ENCODE measurements at places on chromosomes 3 and 15.

DNA sequence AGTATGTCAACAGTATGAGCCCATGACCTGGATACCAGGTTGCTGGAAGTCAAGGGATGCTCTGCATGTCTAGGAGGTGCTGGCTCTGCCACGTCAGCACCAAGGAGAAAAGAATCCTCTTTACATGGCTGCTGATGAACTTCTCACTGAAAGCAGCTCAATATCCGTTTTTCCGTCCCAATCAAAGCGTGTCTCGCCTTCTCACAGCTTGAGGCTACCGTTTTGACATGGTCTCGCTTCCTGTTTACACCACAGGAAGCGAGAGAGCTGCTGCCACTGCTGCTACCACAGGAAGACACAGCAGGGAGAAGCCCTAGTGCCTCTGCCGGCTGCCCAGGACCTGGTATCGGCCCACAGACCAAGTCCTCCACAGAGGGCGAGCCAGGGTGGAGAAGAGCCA, 27.3 kb downstream of the STARD5 start:
- no peak for DNase-seq

DNA sequence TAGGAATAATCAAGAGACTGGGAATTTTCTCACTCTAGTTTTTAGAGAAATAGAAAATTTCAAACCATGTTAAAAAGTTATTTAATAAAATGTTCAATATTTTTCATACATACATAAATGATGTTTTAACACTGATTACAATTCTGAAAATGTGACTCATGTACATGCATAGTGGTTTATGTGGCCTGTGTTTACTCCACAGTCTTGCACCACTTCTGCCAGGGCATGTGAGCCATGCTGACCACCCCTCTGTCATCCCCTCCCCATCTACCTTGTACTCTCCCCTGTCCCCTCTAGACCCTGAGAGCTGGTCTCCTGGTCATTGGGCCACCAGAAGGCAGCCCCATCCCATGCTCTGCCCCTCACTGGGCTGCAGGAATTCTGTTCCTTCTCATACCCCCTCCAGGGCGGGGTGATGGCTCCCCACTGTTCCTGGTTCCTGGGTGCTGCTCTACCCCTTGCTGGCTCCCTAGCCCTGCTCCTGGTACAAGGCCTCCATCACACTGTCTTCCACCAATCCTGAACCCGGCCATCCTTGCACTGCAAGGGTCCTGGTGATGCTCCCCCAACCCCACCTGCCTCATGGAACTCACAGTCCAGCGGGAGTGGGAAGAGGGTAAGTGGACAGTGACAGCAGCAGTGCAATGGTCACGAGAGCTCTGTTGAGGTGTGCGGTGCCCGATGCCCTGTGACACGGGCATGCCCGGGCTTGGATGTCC, 24.2 kb upstream of the SLC41A3 start:
- DNase-seq = no peak

GRCh38 chr15:69561071-69561784, 108.6 kb downstream of the RPLP1 start:
- peak; percentile 65 for DNase-seq

GRCh38 chr3:58804914-58805313, 138.3 kb upstream of the FAM3D start:
- DNase-seq = no peak

GRCh38 chr3:113626503-113627371, 69.7 kb downstream of the USF3 start:
- peak; percentile 44 for DNase-seq

All from NCI-H2029 treated with DMSO at 0.1 percent for 48 hours (cell line).